Immature natural killer cell (primary cell): ENCODE measurements at places on chromosomes 3 and 15.

GRCh38 chr15:98142572-98142971, 182.1 kb downstream of the ARRDC4 start:
- DNase-seq: no peak

DNA sequence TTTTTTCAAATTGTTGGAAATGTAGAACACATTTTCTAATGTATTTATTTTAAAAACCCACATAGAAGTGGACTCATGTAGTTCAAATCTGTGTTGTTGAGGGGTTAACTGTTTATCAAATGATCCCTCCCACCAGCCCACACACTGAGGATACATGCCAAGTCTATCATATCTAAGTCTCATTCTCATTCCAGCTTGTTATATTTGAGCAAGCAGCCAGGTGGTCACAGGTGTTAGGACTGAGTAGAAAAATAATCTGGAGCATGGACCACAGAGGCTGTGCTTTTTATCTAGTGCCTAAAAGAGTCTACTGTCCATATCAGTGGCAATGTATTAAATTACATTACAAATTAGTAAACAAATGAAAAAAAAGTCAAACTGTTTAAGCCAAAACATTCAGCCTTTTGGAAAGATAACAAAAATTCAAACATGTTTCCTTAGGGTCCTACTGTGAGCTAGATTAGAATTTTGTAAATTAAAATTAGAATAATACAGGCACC, 20.7 kb upstream of the SPESP1 start:
- DNase-seq: no peak

DNA sequence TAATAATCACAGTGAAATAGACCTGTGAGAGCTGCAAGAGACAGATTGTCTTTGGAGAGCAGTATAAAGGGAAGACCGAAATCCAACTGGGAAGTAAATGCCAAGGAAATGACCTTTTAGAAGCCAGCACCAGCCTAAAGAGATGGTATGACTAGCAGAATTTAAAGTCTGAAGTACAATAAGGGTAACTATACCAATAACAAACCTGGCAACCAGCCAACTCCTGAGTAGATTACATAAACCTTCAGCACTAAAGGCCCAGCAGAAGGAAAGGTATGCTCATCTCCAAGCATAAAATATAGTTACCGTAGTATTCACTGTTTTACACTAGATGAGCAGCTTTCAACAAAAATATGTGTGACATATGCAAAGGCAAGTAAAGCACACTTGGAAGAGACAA, 155.1 kb upstream of the SATB1 start:
- no peak for DNase-seq

DNA sequence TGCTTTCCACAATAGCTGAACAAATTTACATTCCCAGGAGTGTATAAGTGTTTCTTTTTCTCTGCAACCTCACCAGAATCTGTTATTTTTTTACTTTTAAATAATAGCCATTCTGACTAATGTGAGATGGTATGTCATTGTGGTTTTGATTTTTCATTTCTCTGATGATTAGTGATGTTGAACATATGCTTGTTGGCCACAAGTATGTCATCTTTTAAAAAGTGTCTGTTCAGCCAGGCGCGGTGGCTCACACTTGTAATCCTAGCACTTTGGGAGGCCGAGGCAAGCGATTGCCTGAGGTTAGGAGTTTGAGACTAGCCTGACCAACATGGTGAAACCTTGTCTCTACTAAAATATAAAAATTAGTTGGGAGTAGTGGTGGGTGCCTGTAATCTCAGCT, 619.3 kb downstream of the SI start:
- DNase-seq: no peak

DNA sequence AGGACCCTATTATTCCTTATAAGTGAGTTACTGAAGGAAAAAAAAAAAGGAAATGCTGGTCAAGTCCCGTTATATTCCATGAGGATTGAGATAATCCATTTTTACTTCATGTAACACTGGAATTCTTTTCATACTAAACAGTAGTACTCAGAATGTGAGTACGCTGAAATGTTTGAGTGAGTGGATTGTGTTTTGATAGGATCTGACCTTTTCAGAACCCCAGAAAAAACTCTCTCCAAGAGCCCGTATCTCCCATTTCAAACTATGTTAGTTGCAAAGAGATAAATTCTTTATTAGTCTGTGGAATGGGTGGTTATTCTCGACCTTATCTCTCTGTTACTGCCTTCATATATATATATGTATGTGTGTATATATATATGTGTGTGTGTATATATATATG, 2.5 kb upstream of the LPP start:
- DNase-seq: no peak

DNA sequence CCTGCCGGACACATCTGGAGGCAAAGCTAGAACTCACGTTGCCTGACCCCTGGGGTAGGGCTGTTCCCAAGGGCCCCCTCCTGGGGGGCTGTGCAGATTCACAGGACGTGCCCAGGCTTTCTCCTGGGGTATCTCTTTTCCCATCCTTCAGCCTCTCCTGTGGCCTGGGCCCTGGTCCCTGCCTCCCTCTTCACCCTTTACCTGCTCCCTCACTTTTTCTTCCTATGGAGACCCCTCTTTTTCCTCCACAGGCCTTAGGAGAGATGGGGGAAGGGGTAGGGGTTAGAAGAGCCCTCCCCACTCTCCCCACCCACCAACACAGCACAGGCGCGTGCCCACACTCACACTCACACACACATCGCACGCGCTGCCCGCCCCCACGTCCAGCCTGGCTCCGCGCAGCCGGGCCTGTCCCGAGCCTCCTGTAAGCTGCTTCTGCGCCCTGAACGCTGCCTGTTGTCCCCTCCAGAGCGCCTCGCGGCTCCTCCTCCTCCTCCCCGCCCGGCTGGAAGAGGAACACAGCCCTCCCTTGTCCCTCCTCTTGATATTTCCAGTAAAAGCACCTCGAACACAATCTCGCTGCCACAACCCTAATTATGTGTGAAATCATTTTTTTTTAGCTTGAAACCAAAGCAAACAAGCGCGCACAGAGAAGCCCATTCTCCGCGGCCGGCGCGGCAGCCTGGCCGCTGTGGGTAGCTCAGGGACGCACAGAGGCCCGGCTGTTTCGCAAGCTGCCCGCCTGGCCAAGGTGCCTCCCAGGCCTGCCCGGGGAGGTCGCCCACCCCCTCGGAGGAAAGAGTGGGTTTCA, 33.9 kb upstream of the ACAN start:
- DNase-seq: no peak

DNA sequence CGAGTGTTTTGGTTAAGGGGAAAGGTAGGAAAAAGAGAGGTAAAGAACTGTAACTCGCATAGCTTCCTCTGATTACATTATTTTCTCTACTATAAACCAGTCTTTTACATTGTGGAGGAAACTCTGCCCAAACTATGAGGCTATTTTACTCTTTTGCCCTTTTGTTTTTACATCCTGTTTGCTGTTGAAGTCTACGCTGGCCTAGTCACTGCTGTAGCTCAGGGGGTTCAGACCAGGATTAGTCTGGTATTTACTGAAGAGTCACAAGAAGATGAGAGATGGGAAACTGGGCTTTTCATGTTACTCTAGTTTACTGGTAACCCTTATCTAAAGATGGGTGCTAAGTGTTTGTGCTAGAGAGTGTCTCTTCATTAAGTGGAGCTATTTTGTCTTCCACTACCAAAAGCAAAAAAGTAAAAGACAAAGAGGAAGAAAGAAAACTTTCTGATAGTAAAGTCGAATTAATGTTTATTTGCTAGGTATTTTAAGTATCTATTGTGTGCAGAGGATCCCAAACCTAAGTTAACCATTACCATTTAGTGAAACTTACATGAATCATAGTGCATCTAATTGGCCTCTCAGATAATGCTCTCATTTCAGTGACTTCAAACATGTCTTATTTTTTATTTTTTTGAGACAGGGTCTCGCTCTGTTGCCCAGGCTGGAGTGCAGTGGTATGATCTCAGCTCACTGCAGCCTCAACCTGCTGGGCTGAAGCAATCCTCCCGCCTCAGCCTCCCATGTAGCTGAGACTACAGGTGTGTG, 10.9 kb downstream of the RARB start:
- DNase-seq: no peak

- no peak for DNase-seq
These were observed 48.2 kb downstream of the SPATA12 start for GRCh38 chr3:57108684-57109083.

DNA sequence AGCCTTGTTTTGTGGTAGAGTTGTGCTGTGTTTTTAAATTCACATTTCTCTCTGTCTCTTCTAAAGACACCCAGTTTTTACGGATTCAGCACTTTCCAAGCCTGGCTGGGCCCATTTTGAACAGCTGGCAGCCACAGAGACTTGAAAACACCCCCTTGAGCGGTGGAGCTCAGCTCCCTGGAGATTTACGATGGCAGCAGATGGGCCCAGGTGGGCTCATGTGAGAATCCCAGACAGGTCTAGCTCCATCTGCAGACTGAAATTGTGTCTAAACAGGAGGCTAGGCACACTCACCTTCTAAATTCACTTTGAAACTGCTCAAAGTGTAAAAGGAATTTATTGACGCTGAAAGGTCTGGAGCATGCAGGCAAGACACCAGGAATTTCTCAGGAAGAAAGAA, 232.0 kb upstream of the HES1 start:
- DNase-seq: no peak

DNA sequence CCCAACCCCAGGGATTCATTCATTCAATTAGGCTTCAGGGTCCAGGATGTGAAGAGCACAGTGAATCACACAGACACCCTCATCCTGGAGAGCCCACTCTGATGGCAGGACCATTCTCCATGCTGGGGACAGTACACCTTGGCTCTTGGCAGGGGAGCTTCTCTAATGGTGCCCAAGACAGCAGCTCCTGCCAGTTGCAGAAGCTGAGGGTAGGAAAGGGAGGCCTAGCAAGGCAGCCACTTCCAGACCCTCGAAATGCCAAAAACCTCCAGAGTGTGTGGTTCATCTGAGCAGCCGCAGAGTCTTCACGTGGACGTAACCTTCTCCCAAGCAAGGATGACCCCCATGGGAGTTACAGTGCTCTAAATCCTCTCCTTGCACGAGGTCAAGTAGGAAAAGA, 186.2 kb downstream of the XXYLT1 start:
- no peak for DNase-seq

DNA sequence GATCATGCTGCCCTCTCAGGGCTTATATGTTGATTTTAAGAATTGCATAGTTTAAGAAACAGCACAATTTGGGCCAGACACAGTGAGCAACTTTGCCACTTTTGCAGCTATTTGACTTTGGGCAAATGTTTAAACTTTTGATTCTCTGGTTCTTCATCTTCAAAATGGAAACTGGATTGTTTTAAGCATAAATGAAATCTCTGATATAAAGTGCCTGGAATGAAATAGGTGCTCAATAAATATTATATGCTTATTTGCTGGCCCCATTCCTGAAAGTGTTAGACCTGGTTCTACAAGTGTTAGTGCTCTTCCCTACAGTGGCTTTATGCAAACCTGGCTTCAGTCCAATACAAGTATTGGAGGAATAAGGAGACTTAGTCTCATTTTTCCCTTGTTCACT, 33.1 kb upstream of the TSC22D2 start:
- no peak for DNase-seq

GRCh38 chr3:3848923-3849275, 49.7 kb downstream of the LRRN1 start:
- DNase-seq: no peak

- DNase-seq: no peak
These were observed 4.3 kb upstream of the FRMD5 start for GRCh38 chr15:44199393-44199792.

GRCh38 chr15:100997442-100997841, 78.3 kb downstream of the LRRK1 start:
- DNase-seq: no peak

DNA sequence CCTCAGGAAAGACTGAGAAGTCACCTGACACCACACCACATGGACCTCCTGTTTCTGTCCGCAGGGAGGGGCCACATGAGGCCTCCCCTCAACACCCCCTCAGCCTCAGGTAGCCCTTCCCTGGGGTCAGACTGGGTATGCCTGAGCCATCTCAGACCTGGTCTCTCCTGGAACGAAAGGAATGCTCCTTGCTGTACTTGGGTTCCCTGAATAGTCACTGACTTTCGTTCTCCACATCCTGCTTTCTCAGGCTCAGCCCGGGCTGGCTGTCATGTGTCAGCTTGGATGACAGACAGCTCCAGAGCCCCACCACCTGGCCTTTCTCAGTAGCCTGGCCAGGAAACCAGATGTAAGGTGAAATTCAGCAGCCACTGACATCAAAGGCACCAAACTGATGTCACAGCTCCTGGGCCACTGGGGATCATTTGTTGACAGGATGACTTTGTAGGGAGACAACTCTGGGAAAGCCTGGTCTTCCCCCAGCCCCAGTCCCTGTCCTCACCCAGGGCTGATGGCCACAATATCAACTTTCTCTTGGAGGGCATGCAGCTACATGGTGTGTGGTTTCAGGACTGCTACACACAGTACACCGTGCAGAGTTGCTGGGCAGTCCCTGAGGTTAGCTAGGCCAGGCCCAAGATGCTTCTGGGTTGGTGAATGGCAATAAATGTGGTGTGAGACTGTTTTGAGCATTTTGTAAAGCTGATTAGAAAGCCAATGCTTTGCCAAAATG, 141.4 kb upstream of the MRPS22 start:
- DNase-seq: no peak

DNA sequence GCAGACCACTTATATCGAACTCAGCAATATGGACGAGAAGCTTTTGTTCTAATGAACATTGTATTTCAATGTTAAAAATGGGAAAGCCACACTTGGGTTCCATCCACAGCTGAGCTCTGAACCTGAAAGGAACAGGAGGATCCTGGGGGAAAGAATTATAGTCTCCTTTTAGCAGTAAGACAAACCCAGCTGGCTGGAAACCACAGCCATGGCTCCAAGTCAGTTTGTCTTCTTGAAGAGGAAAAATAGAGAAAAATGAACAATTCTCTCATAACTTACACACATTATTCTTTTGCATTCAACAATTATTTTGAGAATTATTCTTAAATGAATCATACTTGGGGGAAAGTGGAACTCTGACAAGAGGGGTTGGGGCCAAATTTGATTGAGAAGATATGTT, 149.2 kb upstream of the VEPH1 start:
- no peak for DNase-seq

DNA sequence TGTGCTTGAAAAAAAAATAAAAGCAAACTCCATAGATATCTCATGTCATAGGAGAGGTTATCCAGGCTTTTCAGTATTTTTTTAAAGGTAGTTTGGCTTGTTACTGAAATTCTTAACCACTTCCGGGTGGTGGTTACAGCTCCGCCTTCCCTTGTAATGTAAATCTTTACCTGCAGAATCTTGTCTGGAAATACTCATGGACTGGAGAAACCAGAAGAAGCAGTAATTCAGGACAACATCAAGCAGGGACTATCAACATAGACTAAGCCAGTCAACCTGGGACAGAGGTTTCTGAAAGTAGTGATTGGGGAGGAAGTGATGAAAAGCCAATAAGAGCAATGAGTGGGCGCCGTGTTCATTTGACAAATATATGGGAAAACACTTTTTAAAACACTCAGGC, 78.9 kb upstream of the SKOR1 start:
- no peak for DNase-seq

DNA sequence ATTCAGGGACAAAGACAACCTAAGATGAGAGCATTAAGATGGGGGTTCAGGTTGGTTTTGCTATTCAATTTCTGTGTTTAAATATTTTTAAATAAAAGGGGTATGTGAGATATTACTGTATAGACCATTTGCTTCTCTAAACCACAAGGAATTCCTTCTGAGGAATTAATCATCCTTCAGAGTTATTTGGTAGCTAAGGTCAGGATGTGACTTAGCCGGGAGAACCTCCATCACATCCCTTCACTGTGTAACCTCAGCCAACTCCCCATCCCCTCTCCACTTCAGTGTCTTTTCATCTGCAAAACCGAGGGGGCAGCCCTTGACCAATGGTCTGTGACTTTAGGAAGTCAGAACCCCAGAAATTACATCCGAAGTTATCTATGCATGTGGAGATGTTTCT, 48.7 kb upstream of the SKOR1 start:
- no peak for DNase-seq
